HL-60 (cell line): ENCODE measurements at places on chromosomes 5 and 9.

DNA sequence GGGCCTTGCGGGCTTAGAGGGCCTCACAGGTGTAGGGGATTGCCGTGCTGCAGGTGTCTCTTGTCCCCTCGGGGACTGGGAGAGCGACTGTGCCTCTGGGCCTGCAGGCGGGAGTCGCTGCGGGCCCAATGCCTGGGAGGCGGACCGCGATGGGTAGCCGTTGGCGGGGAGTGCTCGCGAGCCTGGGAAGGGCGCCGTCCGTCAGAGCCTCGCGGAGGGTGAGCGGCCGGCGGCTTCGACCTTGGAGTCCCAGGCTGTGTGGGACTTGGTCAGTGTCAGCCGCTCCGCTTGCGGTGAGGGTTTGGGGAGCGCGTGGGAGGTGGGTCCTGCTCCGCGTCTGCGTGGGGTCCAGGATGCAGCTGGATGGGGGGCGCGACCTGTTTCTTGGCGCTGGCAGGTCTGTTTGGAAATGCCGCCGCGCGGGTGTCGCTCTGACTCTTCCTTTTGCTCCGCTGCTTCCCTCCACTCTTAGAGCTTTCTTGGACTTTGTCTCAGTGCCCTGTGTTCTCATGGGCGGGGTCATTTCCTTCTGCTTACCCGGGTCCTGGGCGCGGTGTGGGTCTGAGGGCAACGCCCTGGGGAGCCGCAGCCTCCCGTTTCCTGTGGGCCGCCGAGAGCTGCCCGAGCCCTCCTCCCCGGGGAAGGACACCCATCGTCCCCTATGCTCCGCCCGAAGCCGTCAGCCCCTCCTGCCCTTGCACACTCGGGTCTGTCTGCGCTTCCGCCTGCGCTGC, 88.9 kb upstream of the CACNA1B start:
- DNase-seq: no peak

DNA sequence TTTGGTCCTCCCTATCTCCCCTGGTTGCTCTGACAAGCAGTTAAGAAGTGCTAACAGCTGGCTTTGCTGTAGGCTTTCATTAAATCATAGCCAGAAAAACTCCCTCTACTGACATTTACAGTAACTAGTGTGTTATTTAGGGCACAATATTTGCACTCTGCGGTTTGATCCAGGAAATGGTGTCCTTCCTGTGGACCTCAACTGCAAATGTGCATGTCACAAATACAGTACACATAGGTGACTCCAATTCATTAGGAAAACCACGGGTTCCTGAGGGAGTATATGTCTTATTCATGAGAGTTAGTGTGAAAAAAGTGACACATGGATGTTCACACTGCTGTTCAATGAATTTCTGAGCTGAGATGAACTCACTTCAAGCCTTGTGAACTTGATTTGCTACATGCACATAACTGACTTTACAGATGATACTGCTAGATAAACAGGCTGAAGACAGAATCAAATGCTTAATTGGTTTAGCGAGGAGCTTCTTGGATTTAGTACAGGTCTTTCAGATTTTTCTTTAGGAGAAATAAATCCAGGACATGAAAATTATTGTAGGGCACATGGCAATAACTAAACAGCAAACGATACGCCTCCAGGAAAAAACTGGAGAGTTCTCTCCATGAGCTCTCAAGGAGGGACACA, 281.5 kb downstream of the EFNA5 start:
- peak; percentile 10 for DNase-seq

DNA sequence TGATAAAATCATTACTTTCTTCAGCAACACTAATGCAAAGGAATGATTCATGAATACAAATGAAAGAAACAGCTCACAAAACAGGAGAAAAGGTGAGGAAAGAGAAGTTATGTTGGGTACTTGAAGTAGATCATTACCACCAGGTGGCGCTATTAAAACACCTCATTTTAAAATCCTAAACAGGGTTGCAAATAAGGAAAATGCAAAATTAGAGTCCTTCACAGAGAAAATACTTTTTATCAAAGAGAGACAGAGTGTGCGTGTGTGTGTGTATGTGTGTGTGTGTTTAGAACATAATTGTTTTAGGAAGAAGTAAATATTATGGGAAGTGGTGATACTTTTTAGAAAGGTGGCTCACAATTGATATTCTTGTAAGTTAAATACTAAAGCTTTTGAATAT, 49.5 kb upstream of the CD180 start:
- peak; percentile 5 for DNase-seq

GRCh38 chr9:113882636-113883164, 6.6 kb downstream of the ZNF618 start:
- DNase-seq: no peak

GRCh38 chr5:123371575-123372179, 51.5 kb downstream of the CEP120 start:
- peak; percentile 4 for DNase-seq

DNA sequence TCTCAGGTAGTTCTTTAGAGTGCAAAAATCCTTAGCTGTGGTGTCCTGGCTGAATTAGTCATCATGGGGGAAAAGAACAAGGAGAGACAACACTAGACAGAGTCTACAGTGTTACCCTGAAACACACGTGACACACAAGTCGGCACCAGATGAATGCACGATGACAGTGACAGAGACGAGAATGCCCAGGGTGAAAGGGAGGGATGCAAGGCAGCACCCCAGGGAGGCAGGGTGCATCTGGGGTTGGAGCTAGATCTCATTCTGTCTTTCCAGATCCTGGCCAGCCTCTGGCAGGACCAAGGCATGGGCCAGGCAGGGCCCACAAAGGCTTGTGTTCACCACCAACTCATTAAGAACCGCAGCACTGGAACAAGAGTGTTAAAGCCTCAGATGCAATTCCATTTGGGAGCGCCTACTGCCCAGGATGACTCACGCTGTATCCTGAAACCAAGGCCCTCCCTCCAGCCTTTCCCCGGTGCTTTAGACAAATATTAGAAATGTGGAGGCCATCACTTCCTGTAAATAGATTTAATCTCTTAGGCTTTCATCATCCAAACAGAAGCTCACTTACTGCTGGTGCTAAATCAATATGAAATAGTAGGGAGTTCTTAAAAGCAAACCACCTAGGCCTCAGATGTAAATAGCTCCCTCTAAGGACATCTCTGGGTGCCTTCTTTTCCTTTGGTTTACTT, 56.1 kb downstream of the IRX2 start:
- no peak for DNase-seq

GRCh38 chr9:94286116-94286515, 27.0 kb downstream of the ZNF169 start:
- no peak for DNase-seq

- no peak for DNase-seq
Observed at GRCh38 chr5:71922584-71923106, 184.6 kb upstream of the MAP1B start.

DNA sequence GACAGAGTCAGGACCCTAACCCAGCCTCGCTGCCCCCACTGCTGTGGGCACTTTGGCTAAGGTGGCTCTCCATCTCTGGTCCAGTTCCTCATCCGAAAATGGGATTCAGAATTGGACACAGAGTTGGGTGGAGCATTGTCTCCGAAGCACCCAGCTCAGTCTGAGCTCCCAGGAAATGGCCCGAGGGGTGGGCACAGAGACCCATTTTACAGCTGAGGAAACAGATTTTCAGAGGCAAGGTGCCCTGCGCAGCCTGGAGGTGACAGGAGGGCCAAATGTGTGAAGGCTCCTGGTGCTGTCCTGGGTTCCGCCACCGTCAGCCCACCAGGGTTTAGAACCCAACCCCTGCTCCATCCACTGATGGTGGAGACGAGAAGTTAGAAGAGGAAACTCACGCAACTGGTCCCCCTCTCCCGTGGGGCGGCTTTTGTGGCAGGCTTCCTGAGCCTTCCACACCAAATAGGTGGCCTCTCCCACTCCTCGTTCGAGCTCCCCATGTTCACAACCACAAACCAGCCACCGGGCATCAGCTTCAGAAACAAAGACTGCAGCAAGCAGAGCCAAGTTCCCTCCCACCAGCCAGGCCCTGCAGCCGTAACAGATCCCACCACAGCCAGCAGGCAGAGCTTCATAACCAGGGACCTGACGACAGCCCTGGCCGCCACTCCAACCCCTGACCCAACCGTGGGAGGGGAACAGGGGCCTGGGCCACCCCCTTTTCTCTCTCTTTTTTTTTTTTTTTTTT, 90.9 kb upstream of the LMX1B start:
- DNase-seq: no peak

DNA sequence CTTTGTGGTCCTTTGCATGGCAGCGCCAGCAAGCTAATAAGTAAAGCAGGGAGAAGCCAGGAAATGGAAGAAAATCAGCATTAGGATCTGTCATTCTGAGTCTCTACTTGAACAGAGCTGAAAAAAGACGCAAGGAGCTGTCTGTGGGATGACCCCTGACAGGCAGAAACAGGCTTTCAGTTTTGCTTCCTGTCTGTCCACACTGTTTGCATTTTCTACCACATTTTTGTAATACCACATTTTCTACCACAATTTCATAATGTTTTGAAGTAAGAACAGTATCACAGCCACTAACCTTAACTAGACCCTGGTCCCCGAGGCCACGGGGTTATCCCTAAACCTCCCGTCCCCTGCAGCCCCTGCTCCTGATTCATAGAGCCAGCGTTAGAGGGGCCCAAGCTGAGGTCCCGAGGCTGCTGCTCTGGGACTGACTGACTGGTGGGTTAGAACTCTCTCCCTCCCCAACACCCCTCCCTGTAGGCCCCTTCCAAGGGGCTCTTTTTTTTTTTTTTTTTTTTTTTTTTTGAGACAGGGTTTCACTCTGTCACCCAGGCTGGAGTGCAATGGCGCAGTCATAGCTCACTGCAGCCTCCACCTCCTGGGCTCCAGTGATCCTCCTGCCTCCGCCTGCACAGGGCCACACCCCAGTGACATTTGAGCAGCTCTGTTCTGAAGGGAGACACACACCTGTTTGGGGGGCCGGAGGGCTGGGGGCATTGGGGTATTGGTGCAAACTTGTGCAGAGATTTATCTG, 4.0 kb upstream of the CLIC3 start:
- peak; percentile 85 for DNase-seq
